ENCODE measurements at places on chromosomes 5 and 9.

DNA sequence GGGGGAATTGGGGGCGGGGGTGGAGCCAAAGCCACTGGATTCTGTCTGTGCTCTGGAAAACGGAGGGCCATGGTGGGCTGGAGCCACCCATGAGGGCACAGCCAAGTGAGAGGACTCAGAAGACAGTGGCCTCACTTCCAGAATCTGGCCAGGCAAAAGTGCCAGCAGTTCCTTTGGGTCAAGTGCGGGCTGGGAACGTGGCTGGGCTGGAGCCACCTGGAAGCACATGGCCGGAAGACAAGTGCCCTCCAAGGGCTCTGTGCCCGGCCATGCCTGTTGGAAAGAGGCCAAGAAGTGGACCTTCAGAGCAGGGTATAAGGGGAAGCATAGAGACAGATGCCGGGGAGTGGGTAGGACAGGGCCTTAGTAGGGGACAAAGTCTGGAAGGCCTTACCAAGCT, 11.7 kb upstream of the SH3PXD2B start:
- no peak for DNase-seq

GRCh38 chr5:62720031-62720441, 141.4 kb downstream of the LRRC70 start:
- peak; percentile 20 for DNase-seq

GRCh38 chr5:149223081-149223848, 48.4 kb upstream of the AFAP1L1 start:
- DNase-seq, result no peak

GRCh38 chr5:94888674-94889073, 270.2 kb downstream of the SLF1 start:
- no peak for DNase-seq

- no peak for DNase-seq
Measured at GRCh38 chr5:139146809-139147482, 51.2 kb downstream of the SIL1 start.

GRCh38 chr9:77707383-77708063, 59.4 kb upstream of the GNA14 start:
- DNase-seq, result no peak

- no peak for DNase-seq
Measured at GRCh38 chr5:59596586-59597350, 296.8 kb downstream of the PDE4D start.

GRCh38 chr9:77981332-77981731, 50.3 kb downstream of the GNAQ start:
- no peak for DNase-seq

DNA sequence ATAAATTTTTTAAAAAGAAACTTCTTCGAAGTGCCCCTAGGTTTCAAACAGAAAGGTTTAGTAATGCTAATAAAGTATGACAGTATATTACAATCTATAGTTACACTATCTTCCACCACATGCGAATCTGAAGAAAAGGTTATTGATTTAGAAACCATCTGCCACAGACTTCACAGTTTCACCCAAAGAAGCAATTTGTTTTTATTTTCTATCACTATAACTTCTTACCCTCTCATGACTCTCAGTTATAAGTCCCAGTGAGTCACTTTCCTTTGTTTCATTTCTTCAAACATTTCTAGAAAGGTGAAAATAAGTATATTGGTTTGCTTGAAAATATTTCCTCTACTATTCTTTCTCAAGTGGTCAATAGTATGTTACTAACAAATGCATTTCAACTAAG, 93.6 kb downstream of the MCTP1 start:
- no peak for DNase-seq

- DNase-seq, result no peak
Measured at GRCh38 chr9:5688109-5688508, 59.2 kb downstream of the RIC1 start.

DNA sequence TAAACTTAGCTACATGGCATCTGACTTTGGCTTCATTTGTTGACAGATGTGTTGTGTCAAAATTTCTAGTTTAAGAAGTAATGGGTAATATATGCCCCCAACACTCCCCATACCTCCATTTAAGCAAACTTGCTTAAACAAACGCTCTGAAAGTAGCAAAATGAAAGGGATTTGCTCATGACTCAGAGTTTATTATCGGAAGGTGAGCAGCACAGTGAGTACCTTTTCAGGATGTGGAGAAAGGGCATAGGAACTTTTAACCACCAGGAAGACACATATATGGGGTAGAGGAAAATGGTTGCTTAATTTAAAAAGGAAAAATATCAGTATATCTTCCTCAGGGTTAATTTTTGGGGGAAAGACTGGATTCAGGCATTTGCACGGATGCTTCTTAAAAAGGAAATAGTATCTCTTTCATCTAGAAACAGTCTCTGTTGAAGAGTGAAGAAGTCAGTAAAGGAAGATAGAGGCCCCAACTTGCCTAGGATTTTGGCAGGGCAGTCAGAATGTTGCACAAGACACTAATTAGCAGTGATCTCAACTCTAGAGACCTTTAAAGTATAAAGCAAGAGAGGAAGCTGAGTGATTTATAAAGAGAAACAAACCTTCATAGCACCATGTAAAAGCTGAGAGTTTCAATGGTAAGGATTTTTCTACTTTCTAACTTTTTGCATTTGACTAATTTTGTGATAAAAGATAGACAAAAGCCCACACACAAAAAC, 155.1 kb downstream of the TRIO start:
- DNase-seq, result no peak

GRCh38 chr5:3324421-3325101, 271.1 kb upstream of the IRX1 start:
- DNase-seq, result no peak

GRCh38 chr5:81428861-81429260, 34.9 kb upstream of the ACOT12 start:
- DNase-seq, result no peak

DNA sequence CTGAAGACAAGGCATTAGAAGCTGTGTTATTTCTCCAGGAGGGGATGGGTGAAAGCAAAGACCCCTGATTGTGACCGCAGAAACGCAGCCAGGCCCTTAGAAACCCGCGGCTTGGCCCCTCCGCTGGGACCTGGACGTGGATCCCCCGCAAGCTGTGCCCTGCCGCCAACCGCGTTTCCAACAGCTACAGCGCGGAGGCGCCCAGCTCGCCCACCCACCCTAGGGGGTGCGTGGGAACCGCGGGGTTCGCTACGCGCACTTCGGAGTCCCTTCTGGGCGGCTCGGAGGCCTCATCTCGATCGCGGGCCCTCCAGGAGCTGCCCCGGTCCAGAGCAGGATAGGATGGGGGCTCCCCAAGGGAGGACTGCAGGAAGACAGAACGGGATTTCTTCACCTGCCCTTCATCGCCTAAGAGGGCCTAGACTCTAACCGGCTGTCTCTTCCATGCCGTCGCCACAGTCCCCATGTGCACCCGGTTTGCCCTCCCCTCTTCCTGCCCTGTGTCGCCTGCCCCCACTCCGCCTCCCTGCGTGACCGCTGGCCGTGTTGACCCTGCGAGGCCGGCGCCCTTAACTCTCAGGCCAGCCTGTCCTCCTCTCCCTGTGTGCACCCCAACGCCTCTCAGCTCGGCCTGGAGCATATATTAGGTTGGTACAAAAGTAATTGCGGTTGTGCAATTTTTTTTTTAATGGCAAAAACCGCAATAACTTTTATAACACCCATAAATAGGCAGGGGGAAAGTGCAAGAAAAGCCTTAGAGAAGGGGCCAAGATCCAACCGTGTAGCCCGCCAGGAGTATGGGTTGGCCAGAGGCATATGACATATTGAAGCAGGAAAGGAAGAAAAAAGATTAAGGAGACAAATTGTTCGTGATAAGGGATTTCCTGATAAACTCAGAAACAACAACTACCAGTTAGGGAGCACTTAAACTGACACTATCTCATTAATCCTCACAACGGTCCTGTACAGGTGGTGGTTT, 68.1 kb upstream of the FREM1 start:
- DNase-seq, result no peak

- DNase-seq, result no peak
Measured at GRCh38 chr9:135502168-135502872, 1.8 kb downstream of the MRPS2 start.

- DNase-seq, result no peak
Measured at GRCh38 chr5:176774216-176775171, 35.9 kb upstream of the UNC5A start.

DNA sequence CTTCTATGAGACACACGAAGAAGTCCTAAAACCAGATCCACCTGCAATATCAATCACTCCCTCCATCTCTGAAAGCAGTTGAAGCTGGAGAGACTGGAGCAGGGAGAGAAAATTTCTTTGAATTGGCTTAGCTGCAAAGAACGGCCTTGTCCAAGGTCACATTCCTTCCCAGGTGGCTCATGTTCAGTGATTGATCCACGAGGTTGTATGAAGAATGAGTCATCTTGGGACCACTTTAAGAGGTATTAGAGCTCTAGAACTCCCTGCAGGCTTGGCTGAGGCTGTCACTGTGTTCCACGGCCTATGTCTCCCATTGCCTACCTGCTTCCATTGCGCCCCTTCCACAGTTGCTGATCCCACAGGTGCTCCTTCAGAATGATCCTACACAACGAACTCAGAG, 68.2 kb downstream of the HMHB1 start:
- DNase-seq, result no peak

- no peak for DNase-seq
Measured at GRCh38 chr5:95850391-95850894, 27.9 kb upstream of the GLRX start.

- no peak for DNase-seq
Measured at GRCh38 chr5:128274441-128274840, 190.9 kb downstream of the SLC12A2 start.

Data from stimulated activated naive B cell treated with anti-CD40 and anti-IgM and Interleukin-4, amounts not matched to agents 10 μg/mL and 1 μg/mL and 100 μg/mL, for 72 hours (primary cell).